ENCODE measurements at places on chromosomes 6 and 20.
A peak's percentile ranks its signal among the peaks of the same experiment; 100 is the strongest.

GRCh38 chr6:25147223-25147622 is 132.0 kb upstream of the CARMIL1 start:
- DNase-seq: no peak

DNA sequence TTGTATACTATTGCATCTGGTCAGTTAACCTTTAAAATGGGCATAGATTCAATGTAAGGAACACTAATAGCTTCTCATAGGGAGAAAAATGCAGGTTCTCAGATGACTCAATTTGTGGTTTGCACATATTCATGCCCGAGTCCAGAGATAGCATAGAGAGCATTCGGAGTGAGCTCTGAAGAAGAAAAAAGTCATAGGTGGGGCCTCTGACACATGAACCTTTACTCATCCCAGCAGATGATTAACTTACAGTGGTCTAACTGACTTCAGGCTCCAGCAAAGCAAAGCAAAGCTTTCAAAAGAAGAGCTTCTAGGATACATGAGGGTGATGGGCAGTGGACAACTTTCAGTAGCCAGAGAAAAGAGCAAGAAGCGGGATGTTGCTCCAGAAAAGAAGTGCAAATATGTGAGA is 55.3 kb upstream of the BTN3A2 start:
- DNase-seq: peak; percentile 29

DNA sequence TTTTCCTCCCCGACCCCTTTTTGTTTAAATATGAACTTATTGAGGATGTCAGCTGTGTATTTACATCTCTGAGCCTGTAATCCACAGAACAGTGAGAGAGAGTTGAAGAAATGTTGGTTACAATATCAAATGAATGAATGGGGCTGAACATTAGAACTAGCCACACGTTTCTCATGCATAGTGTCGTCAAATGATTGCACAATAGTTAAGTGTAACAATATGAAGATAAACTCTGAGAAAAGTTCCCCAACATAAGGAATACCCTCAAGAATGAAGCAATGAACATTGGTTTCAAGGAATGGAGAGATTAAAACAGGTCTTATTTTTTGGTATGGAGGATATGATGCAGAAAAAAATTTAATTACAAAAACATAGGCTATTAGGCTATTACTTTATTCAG is 100.5 kb upstream of the DTNBP1 start:
- DNase-seq: no peak

GRCh38 chr6:27251112-27251605 is 3.7 kb downstream of the PRSS16 start:
- DNase-seq: peak; percentile 58

DNA sequence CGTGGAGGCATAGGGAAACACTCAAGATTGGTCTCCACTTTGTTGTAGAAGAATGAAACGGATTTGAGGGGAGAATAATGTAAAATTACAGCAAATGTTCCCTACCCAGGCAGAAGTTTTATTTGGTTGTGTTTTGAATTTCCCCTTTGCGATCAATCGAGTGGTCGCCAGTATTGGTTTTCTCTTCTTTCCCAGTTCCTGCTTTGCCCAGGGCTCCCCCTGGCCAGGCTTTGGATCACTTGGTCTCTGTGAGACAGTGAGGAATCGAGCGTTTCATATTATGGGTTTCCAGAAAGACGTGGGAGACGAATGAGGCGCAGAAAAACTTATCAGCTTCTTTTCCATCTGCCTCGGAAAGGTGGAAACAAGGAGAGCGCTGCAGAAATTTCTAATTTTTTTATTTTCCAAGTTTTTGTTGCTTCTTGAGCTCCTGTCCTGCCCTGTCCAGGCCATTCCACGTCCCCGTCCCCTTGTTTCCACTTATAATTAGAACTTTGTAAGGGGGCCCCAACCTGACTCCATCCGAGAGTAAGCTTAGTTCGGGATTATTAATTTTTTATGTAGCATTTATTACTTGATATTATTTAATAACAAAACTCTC is 7.5 kb upstream of the TBX18 start:
- no peak for DNase-seq

DNA sequence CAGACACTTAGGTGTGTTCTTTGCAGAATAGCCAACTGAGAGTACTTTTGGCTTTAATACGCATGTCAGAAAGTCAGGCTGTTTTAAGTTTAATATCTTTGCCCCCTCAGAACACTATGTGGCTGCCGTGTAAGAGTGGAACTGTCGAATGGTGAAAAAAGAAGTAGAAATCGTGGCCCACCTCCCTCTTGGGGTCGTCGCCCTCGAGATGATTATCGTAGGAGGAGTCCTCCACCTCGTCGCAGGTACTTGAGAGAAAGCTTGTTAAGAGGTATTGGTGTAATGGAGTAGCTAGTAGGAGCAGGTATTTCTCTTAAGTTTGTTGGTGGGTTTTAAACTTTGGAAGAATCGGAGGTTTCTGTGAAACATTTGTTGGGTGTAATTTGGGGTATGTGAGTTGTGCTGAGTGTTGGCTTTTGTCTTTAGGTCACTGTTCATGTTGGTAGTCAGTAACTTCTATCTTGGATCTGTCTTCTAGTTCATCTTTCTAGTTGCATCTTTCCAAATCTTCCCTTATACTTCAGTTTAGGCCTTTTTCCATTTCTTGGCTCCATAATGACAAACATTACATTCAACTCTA is 4.7 kb downstream of the SRSF3 start:
- no peak for DNase-seq

DNA sequence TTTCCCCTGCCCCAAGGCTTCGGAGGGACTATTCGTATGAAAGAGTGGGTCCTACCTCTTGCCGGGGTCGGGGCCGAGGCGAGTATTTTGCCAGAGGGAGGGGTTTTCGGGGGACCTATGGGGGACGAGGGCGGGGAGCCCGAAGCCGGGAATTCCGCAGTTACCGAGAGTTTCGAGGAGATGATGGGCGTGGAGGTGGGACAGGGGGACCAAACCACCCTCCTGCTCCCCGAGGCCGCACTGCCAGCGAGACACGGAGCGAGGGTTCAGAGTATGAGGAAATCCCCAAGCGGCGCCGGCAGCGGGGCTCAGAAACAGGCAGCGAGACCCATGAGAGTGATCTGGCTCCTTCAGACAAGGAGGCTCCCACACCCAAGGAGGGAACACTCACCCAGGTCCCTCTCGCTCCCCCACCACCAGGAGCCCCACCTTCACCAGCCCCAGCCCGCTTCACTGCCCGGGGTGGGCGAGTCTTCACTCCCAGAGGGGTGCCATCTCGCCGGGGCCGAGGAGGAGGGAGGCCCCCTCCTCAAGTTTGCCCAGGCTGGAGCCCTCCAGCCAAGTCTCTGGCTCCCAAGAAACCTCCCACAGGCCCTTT is 11.3 kb downstream of the PRRC2A start:
- DNase-seq: no peak

DNA sequence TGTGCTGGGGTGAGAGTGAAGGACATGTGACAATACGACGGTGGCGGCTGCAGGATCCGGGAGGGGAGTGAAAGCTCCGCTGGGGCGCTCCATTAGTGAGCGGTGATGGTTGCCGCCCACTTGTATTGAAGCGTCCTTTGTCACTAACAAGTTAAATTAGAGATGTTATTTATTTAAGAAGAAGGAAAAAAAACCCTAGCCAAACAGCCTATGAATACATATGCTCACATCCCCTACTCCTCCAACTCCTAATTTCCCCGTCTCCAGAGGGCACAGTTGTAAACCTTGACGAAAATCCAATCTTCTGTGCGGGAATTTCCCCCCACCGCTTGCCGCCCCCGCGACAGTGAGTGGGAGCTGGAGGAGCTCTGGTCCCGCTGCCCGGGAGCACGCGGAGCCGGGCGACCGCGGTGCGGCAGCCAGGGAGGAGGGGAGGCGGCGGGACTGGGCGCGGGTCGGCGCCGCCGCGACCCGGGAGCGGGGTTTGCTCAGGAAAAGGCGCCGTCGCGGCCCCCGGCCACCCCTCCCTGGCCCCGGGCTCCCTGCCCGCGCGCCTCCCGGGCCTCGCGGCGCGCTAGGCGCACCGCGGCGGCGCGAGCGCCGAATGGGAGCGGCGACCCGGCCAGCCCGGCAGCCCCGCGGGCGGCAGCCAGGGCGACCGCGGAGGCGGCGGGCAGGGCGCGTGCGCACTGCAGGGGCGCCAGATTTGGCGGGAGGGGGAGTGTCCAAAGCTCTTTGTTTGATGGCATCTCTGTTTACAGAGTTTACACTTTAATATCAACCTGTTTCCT is at the start of gene MYB:
Gene MYB, plus strand, starts transcription at position 767 of the 791 bp plus-strand sequence. CDS start 206 bp downstream, outside the sequence.
- peak; percentile 73 for DNase-seq

- DNase-seq: peak; percentile 31
These were observed 10.6 kb downstream of the NOL4L start for GRCh38 chr20:32574296-32575226.

DNA sequence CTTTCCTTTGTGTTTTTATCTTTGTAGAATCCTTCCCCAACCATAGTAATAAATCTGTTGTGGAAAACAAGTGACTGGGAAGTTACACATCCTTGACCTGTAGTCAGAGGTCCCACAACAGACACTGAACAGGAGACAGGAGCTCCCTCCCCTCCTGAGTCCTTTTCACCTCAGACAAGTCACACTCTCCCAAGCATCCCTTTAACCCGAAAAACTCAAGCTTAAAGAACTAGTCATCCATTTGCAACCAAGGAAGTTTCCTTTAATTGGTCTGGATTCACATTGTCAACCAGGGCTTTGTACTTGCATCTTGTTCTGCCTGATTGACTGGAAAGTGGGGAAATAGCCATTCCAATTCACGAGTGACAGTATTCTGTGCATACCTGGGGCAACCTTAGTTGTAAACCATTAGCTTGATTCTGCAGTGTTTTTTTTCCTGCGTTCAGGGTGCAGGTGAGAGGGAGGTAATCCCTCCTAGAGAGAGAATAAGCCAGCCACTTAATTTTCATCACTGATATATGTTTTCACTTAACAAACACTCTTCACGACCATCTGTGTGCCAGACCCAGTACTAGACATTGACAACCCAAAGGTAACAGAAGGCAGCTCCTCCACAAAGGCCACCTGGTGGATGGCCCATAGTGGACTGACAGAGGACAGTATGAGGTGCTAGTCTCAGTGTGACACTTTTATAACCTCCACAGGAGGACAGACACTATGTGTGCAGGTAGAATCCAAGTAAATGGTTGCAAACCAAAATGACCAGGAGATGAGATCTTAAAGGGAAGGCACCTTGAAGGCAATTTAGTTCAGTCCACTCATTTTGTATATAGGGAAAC is 112.4 kb downstream of the SLX4IP start:
- DNase-seq: no peak

GRCh38 chr20:44135417-44136204 is 51.4 kb downstream of the JPH2 start:
- DNase-seq: no peak

DNA sequence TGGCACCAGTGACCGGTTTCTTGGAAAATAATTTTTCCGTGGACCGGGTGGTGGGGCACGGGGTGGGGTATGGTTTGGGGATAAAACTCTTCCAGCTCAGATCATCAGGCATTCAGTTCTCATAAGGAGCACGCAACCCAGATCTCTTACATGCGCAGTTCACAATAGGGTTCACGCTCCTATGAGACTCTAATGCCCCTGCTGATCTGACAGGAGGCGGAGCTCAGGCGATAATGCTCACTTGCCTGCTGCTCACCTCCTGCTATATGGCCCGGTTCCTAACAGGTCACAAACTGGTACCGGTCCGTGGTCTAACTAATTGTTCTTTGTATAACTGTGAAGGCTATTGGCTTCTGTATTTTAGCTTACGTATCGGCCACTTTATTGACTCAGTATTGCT is 51.7 kb downstream of the VSTM2L start:
- no peak for DNase-seq

DNA sequence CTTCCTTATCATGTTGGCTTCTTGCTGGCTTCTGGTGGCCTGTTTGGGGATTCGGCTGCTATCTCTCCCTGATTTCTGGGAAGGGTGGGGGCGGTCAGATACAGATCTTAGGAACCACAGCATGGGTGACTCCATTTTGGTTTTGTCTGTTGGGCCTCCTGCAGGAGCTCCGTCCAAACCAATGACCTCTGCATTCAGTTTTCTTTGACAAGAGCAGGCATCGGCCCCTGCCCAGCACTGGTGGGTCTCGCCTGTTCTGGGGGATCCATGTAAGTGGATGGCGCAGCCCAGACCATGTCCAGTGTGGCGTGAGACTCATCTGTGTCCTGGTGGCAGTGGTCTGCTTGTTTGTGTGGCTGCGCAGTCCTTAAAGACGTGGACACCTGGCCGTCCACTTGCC is 8.6 kb upstream of the ARFGAP1 start:
- DNase-seq: no peak

DNA sequence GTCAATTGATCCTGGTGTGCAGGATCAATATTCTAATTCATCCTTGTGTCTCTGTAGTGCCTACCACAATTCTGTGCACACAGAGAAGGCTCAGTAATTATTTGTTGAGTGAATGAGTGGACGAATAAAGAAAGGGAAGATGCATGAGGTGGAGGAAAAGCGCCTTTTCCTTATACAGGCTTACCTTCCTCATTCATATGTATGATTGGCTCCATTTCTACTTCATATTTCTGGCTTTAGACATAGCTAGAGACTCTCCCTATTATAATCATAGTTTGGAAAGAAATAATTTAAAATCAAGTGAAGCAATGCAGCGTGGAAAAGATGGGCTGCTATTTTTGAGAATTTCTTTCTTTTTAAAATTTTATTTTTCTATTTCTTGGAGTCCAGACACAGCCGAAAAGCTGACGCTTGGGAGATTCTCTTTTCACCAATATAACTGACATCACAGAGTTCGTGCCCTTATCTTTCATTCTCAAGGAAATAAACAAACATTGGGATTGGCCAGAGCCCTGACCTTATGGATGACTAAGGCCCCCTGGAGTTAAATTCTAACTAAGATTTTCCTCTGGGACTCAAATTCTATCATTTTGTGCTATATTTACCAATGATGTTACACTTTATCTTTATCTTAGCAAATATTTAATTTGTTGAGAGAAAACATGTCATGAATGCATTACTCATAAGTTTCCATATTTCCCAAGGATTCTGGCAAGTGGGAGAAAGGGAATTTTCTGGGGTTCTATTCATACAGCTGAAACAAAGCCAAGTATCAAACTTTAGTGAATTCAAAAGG is 48.1 kb downstream of the PRL start:
- DNase-seq: no peak

GRCh38 chr6:133208183-133208755 is 32.9 kb upstream of the EYA4 start:
- DNase-seq: no peak

- DNase-seq: no peak
These were observed 536.0 kb downstream of the BCKDHB start for GRCh38 chr6:80642452-80642851.

- DNase-seq: no peak
These were observed 16.5 kb upstream of the HLA-A start for GRCh38 chr6:29925727-29926412.

GRCh38 chr6:85068221-85068620 is 303.8 kb upstream of the TBX18 start:
- no peak for DNase-seq

DNA sequence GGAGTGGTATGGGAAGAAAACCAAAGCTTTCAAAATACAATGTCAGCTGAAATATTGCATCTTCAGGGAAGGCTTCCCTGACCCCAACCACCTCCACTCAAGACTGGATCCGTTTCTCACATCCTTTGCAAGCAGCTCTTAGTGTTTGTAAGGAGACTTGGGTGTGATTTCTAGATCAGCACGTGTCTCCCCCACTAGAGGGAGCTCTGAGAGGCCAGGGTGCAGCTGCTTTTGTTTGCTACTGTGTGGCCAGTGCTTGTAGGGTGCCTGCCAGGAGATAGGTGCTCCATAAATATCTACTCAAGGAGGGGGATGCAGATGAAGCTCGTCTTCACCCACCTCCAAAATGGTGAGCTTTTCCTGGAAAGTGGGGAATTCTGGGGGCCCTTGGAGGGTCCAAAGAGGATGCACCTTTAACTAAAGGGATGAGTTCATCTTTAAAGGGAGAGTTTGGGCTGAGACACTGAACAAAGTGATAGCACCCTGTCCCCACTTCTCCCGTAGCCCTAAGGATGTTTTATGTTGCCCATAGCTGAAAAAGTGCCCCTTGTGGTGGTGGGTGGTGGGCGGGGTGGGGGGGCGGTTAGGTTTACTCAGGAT is 52.6 kb upstream of the MAFB start:
- peak; percentile 17 for DNase-seq
